Stimulated activated CD8-positive, alpha-beta memory T cell treated with anti-CD3 and anti-CD28 coated beads, Interleukin-4, amount 100 ng/mL, for 1 hour (primary cell): ENCODE measurements at places on chromosomes 13 and 19.

GRCh38 chr19:44032001-44032610 lies 6.9 kb downstream of the ZNF222 start:
- no peak for DNase-seq

DNA sequence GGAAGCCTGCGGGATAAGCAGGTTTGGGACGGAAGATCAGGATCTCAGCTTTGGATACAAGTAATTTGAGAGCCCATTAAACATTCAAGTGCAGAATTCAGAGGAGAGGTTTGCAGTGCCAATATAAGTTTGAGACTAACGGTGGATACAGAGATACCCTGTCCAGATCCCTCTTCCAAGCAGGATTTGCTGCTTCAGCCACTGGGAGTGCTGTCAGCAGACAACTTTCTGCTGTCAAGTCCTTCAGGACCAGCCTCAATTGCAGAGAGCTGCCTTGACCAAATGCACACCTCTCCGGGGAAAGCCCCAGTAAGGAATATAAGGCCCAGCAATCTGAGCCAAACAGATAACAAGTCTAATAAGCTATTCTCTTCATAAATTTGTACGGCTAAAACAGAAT lies 46.1 kb upstream of the ZNF780A start:
- DNase-seq: no peak

DNA sequence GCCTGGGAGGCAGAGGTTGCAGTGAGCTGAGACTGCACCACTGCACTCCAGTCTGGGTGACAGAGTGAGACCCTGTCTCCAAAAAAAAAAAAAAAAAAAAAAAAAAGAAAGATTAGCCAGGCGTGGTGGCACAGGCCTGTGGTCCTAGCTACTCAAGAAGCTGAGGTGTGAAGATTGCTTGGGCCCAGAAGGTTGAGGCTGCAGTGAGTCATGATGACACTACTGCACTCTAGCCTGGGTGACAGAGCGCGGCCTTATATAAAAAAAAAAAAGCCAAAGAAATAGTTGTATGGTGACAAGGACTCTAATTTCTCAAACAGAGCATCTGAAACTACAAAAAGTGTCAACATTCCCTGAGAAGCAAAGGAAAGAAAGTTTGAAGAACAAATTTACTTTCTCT lies 3.4 kb downstream of the PBX4 start:
- no peak for DNase-seq

DNA sequence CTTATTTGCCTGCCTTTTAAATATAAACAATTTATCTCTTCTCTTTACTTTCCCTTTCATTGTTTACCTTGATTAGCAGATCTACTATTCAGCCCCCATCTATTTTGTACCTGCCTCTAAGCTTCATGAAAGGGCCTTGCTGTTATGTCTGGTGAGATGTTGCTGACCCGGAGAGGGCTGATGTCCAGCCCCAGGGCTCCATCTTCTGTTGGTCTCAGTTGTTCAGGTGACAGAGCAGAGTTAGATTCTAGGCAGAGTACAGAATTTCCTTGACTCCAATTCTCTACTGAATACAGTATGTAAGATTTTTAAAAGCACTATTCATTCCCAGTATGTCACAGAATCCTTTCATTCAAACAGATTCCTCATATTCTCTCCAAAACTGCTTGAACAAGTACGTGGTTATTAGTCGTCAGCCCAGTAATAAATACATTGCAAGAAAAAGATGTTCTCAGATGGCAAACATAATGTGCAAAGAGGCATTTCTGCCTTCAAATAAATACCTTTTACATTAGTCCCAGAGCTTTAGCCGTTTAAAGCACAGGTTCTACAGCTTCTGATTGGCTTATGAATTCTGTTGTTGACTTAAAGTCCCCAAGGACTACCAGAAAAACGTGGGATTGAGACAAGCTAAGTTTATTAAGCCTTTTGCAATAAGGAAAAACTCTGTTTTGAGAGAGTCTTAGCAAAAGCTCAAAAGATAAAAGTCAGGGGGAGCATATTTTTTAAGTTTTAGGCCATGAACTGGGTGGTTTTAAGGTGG lies 159.1 kb downstream of the GPC5 start:
- no peak for DNase-seq

- no peak for DNase-seq
Observed at GRCh38 chr13:60258349-60258748, 94.6 kb upstream of the DIAPH3 start.

DNA sequence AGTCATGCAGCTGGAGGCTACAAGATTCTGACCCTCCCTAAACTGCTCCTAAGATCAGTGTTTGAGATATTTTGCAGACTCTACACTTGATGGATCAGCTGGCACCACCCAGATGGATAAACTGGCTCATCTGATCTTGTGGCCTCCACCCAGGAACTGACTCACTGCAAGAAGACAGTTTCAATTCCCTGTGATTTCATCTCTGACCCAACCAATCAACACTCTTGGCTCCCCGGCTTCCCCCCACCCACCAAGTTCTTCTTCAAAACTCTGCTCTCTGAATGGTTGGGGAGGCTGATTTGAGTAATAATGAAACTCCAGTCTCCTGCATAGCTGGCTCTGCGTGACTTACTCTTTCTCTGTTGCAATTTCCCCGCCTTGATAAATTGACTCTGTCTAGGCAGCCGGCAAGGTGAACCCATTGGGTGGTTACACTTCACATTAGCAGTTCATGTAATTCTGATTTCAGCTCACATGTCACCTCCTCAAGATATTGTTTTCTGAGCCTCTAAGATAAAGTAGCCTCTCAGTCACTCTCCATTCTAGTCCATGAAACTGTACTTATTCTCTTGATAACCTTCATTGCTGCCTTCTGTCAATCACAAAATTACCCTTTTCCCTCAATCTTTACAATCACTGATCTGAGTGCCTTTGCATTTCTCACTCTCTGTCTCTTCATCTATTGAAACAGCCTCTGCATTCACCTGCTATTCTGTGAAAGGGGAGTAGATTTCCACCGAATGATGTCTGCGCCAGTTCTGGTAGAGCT lies 9.9 kb upstream of the FPR3 start:
- DNase-seq: no peak

DNA sequence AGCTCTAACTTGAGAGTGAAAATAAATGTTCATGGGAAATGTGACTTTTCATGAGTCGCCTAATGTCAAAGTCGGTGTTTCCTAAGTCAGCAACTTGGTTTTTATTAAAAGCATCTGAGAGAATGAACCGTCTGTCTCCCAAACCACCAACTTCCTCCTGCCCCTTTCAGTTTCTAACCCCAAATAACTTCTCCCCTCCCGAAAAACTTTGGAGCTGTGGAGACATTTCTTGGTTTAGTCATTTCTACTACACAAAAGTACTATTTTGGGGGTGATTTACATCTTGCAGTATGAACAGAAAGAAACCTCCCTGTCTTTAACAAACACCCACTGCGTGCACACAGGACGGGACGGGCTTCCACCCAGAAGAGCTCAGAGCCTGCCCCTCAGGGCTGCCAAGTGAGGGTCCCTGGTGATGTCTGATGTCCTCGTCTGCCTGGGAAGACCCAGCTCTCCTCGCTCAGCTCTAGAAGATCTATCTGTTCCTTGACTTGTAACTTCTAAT lies 65.0 kb downstream of the RASA3 start:
- no peak for DNase-seq

GRCh38 chr19:33343859-33344572 lies 29.5 kb upstream of the CEBPG start:
- no peak for DNase-seq

DNA sequence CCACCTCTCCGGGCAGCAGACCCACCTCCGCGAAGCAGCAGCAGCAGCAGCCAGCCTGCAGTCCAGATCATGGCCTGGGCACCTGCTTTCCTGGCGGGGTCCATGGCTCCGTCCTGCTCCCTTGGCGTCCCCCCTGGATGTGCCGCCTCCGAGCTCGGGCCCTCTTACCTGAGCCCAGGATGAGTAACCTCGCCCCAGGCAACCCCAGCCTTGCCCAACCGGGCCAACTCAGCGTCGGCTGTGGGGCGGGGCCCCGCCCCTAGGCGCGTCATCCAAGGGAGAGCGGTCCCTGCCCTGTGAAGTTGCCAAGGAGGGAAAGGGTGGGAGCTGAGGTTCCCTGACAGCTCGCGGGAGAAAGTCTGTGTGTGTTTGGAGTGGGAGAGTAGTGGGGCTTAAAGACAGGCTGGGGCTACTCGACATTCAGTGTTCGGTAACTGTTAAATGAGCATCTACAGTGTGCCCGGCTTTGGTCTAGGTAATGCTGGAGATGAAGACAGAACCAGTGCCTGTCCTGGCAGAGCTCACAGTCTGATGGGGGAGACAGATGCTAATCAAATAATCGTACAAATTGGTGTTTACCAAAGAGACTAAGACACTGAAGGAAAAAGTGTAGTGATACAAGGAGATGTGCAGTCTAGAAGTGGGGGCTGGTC lies at the start of gene LYPD3:
Gene LYPD3 (minus strand): TSS at position 141 of the 653 bp plus-strand sequence. CDS start 37 bp downstream, at position 104.
- DNase-seq: no peak
